ENCODE measurements at places on chromosomes 2 and 18. TPM values are rescaled to one million over a fixed set of nuclear protein-coding genes. Genes with fewer than 3 reads are reported as not detected.

Gene TMEM131
- 29.5 TPM for total RNA-seq

Gene DNAJC5G
- not detected for total RNA-seq

Gene IKZF2
- total RNA-seq, result 18.6 TPM

Gene MCM6
- 9.9 TPM for total RNA-seq

Gene CKAP2L
- total RNA-seq, result 1.1 TPM

Gene IHH
- not detected for total RNA-seq

Gene PSMA8
- total RNA-seq, result not detected

Data from cardiac atrium fibroblast (primary cell).